ENCODE measurements at places on chromosomes 12 and 14. TPM values are rescaled to one million over a fixed set of nuclear protein-coding genes. Genes with fewer than 3 reads are reported as not detected.
A peak's percentile ranks its signal among the peaks of the same experiment; 100 is the strongest.

- peak; percentile 83 for DNase-seq
Observed at GRCh38 chr14:101620031-101620788, 58.9 kb downstream of the DIO3 start.

- DNase-seq = no peak
Observed at GRCh38 chr12:12583510-12584178, 21.0 kb upstream of the DUSP16 start.

GRCh38 chr12:3574986-3575385 is 84.0 kb downstream of the PRMT8 start:
- DNase-seq = no peak

- peak; percentile 89 for DNase-seq
Observed at GRCh38 chr14:19799880-19800279, 3.7 kb upstream of the OR4N2 start.

- DNase-seq = no peak
Observed at GRCh38 chr12:77366616-77367015, 301.2 kb upstream of the E2F7 start.

DNA sequence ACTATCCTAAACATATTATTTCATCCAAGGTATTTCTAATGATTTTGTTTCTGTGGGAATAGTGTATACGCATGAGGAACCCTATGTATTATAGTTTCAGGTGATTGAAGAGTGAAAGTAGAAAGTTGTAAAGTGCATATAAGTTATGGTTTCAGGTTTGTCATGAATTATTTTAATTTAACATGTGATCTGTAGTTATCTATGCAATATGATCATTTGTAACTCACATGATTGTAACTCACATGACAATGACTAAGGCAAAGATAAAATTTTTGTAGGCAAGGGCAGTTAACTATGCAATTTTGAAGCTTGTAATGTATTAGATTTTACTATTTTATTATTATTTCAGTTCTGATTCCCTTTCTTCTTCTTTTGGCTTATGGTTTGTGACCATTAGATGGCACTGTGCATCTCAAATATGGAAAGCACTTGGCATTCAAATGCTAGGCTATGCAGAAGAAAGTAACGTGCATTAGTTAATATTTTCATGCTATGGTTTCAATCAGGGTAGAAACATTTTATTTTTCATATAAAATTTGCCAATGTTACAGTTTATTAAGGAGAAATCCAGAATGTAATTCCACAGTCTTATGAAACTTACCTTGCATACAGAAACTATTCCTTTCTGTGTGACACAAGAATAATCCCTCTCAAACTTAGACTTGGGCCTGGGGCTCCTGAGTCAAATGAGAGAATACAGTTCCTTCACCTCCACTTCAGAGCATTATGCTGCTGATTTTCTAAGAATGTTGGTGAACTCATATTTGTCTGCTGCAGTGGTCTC is 15.8 kb upstream of the TMEM30B start:
- no peak for DNase-seq

- peak; percentile 87 for DNase-seq
Observed at GRCh38 chr14:99758872-99759545, 34.2 kb upstream of the EML1 start.

DNA sequence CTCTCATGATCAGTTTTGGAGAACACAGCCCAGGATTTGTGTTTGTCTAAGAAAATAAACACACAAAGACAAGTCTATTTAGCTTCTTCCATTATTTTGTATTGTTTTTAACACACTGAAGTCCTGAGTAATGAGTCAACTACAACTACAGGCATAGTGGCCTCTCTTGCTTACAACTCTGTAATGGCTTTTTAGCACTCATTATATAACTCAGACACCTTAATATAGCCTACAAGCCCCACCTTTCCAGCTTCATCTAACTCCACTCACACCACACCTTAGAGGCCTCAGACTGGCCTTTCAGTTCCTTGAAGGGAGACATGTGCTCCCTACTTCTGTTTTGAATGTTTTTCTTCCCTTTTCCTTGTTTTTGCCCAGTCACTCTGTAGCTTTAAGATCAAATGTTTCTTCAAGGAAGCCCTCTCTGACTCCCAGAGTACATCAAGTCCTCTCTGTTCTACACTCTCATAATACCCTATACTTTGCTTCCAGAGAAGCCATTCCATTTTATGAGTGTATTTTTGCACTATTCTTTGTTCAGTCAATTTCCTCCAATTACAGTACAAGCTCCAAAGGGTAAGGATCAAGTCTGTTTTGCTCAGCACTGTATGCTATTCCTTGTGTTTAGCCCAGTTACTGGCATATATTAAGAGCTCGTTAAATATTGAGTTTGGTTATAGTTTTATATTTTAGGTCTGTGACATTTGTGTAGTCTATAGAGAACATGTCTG is 233.6 kb upstream of the ARHGAP5 start:
- DNase-seq = no peak

- DNase-seq = no peak
Observed at GRCh38 chr14:30607156-30607780, 14.9 kb upstream of the SCFD1 start.

- DNase-seq = no peak
Observed at GRCh38 chr14:23883684-23884540, 69.7 kb upstream of the DHRS4 start.

- no peak for DNase-seq
Observed at GRCh38 chr12:117098024-117098360, 1.2 kb downstream of the TESC start.

GRCh38 chr14:67738740-67739504 is 37.2 kb downstream of the RDH12 start:
- DNase-seq = no peak

GRCh38 chr12:39037115-39037514 is 131.7 kb upstream of the CPNE8 start:
- DNase-seq = no peak

DNA sequence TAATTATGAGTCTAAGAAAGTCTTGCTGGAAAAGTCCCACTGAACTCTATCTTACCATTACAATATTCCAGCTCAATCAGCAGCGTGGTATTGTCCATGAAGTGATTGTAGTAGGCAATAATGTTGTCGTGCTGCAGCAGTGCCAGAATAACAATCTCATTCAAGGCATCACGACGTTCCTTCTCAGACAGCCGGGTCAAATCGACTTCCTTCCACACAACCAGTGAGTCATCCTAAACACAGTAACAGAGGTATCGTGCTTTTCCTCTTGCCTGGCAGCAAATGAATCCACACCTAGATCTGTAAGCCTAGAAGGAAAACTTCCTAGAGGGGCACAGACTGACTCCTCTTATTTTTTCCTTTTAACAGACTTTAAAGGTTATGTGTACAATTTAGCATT is 2.9 kb downstream of the NEK9 start:
- DNase-seq = no peak

The COL2A1 gene
- not detected for total RNA-seq

The MYF6 gene
- not detected for total RNA-seq

The SLC38A4 gene
- total RNA-seq = 0.45 TPM

The REP15 gene
- 2.3 TPM for total RNA-seq

The TAS2R43 gene
- not detected for total RNA-seq

The LGMN gene
- total RNA-seq = 150 TPM

The SEC23A gene
- total RNA-seq = 139 TPM

The CPNE6 gene
- total RNA-seq = not detected

The TMEM179 gene
- total RNA-seq = not detected
